Heart left ventricle (tissue), 16 donors: ENCODE measurements at places on chromosomes 7 and 10.

- no peak for DNase-seq
These were observed 374.9 kb upstream of the SEMA3D start for GRCh38 chr7:85561706-85562105.

GRCh38 chr10:94344522-94345122 lies 18.1 kb downstream of the NOC3L start:
- no peak for DNase-seq

GRCh38 chr10:127986531-127987466 lies 79.9 kb downstream of the PTPRE start:
- no peak for DNase-seq

- peak; percentile 69 for DNase-seq
These were observed 65.4 kb downstream of the TACC2 start for GRCh38 chr10:122054048-122055025.

DNA sequence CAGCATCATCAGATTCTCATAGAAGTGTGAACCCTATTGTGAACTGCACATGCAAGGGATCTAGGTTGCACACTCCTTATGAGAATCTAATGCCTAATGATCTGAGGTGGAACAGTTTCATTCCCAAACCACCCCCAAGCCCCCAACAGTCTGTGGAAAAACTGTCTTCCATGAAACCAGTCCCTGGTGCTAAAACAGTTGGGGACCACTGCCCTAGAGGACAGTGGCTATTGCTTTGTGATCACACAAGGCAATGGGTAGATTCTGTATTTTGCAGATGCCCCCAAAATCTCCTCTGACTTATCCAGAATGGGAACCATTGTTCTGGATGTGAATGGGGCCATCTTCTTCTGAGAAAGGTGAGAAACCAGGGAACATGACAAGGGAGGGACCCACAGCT lies 31.1 kb upstream of the HPS1 start:
- no peak for DNase-seq

GRCh38 chr10:64011912-64012714 lies 490.9 kb downstream of the REEP3 start:
- no peak for DNase-seq

DNA sequence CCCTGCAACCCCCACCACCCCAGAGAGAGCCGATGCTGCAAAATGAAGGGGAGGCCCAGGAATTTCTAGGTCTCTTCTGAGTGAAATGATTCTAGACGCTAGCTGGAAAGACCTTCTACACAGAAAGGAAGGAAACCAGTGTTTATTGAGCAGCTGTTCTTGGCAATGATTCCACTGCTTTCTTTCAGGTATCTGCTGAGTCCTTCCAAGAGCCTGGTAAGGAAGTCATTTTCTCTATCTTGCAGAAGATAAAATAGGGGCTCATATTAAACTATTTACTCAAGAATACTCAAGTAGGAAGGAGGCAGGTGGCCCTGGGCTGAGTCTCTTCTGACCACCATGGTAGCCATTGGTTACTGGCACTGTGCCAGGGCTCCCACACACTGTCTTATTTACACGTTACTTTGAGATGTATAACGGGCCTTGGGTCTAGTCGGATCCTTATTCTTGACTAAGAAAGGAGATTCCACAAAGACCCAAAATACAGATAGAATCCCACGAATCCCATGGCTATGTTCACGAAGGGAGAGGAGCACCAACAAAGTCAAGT lies 112.1 kb downstream of the GALNT11 start:
- no peak for DNase-seq

DNA sequence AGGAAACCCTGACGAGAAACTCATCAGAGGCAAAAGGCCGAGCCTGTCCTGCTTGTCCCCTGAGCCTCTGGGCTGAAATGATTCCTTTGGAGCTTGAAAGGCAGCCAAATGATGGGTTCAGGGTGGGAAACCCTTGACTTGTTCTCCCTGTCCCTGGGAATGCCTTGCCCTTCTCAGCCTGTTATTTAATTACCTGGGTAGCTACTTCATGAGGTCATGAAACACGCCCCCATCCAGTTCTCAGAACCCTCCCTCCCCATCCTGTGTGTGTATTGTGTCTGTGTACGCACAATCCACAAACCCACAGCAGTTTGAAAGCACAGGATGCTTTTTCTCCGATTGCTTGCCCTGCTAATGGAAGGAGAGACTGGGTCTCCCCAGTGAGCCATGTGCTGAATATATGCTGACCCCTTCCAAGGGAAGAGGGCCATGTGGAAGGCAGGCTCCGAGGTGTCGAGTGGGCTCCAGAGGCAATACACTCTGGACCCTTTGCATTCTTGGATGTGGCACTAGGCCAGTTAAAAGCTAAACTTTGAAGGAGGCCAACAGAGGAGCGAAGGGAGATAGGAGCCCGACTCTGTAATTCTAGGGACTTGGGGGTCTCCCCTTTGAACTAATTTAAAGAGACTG lies 10.6 kb downstream of the DUSP5 start:
- DNase-seq, result no peak

GRCh38 chr10:33046792-33047191 lies 88.8 kb upstream of the ITGB1 start:
- DNase-seq, result no peak

- no peak for DNase-seq
These were observed 131.1 kb downstream of the WDR37 start for GRCh38 chr10:1187151-1187854.

GRCh38 chr10:369684-370448 lies 234.6 kb downstream of the ZMYND11 start:
- DNase-seq, result no peak

DNA sequence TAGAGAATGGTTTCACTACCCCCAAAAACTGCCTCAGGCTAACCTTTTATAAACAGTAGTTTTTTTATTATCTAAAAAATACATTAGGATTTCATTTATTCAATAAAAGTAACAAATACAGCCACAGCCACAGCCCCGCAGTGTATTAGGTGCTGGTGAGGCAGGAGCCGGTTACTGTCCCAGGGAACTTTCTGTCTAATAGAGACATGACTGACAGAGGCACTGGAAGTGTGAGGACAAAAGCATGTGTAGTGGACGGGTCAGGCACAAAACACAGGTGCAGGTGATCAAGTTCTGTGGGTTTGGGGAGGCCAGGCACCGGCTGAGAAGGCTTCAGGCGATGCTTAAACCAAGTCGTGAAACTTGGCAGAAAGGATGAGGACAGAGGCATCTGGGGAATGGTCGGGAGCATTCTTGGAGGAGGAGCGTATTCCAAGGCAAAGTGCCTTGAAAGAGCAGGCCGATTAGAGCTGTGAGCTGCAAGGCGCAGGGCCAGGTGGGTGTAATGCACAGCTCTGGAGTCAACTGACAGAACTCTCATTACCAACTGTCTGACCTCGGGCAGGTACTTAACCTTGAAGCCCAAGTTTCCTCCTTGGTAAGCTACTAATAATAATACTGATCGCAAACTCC lies 138.2 kb downstream of the USP6NL start:
- no peak for DNase-seq

GRCh38 chr10:70315815-70316214 lies 32.0 kb upstream of the NPFFR1 start:
- DNase-seq, result no peak

DNA sequence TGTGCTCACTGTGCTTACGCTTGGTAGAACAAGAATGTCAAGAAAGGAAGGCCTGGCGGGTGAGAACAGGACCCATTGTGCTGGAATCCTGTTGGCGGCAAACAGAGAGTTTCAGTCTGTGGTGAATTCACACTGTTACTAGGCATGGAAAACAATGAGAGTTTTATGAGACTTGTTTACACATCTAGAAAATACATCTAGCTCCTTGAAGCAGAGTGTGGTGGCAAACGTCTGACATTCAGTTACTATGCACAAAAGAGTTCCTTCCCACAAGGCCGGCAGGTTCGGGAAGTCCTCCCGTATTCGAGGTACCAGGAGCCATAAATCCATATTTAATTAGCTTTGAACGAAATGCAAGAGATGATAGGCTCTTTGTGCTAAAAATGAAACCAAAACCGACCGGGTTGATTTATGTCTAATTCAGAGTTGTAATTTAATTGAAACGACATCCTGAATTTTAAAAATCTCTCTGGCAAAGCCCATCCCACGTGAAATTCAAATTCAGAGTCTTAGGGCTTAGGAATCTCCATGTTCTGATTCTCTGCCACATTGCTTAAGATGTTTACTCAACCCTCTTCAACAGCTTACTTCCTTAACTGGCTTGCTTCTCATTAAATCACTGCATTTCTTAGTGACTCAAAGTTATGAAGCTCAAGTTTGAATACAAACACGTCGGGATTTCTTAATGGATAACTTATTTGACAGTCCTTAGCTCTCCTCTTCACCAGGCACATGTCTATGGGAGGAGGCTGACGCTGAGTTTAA lies 299.9 kb upstream of the PITRM1 start:
- DNase-seq, result no peak

- DNase-seq, result no peak
These were observed 4.8 kb downstream of the FAM204A start for GRCh38 chr10:118337356-118337755.

DNA sequence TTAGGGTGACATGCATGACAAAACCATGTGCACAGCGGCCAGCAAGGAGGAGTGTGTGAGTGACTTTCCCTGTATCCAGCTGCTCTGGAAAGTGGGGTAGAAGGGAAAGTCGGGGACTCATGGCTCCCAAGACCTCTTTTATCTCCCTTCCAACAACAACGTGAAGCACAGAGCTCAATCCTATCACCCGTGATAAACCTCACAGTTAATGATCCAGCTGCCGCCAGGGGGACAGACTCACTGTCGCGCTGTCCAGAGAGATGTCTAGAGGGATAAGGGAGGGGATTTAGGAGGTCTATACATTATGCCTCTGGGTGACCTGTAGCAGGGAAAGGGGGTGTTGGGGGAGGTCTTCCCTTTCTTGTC lies 84.0 kb upstream of the SMNDC1 start:
- no peak for DNase-seq

GRCh38 chr10:112744181-112745096 lies 205.6 kb upstream of the TCF7L2 start:
- DNase-seq, result no peak

GRCh38 chr10:71344993-71345480 lies 26.0 kb downstream of the SLC29A3 start:
- DNase-seq, result no peak

- DNase-seq, result no peak
These were observed 10.1 kb downstream of the PAPOLB start for GRCh38 chr7:4851459-4852422.

GRCh38 chr7:79091661-79092060 lies 361.8 kb downstream of the MAGI2 start:
- DNase-seq, result no peak

- no peak for DNase-seq
These were observed 41.6 kb downstream of the NEBL start for GRCh38 chr10:20855398-20856038.

DNA sequence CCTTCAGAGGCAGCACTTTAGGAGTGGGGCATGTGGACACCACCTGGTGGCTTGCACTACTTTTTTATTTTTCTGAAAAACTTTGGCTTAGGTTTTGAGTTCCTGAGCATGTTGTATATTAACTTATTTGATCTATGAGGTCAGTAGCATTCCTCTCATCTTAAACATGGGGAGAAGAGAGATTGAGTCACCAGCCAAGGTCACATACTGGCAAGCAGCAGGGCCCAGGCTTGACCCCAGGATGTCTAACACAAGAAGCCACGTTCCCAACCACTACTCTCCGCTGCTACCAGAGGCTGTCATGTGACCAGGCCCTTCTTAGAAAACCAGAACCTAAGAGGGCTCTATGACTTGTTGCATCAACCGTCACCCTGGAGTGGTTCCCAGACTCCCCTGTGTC lies 210.3 kb upstream of the GPR26 start:
- no peak for DNase-seq

DNA sequence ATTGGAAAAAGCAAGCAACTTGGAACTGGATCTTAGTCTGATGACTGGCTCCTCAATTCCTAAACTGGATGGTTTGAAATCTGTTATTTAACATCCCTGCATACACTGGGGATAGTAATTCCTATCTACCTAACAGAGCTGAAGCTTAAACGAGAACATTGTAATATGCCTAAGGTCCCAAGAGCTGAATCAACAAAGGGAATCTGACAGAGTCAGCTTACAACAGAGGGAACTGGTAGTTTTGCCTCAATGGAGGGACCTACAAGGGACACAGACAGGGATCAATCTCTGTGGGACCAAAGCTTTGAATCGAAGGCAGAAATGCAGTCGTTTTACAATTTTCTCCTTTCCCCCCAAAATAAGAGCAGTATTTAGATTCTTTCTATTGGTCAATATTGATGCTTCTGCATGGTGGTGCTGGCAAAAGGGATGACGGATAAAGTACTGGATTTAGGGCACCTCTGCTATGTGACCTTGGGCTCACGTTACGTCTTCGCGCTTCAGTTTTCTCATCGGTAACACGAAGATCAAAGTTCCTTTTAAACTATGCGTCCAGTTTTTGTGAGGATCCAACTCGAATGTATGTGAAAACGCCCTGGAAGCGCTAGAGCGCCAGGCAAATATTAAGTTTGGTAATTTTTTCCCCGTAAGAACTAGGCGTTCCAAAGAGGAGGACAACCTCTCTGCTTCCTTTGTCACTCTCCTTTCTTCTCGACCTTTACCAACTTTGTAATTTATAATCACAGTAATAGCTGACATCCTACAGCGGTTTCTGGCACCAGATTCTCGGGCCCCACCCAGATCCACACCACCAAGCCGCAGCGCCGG lies 1.1 kb downstream of the ACTR1A start:
- no peak for DNase-seq

- no peak for DNase-seq
These were observed 188.9 kb downstream of the BICC1 start for GRCh38 chr10:58701405-58702135.

DNA sequence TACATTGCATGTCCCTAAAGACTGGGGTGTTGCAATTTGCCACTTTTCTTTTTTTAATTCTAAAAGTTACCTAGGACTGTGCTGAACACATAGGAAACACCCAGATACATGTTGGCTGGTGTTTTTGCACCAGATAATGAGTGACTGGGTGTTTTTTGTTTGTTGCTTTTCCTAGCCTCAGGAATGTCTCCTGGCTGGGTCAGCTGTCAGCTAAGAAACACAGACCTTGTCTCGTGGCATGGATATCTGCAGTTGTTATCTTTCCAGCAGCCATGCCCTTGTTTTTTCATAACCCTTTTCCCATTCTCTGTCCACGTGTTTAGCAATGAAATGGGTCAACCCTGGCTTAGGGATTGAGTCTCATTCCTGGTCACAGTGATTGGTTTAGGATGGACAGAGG lies 433.9 kb upstream of the ZMIZ1 start:
- DNase-seq, result no peak

DNA sequence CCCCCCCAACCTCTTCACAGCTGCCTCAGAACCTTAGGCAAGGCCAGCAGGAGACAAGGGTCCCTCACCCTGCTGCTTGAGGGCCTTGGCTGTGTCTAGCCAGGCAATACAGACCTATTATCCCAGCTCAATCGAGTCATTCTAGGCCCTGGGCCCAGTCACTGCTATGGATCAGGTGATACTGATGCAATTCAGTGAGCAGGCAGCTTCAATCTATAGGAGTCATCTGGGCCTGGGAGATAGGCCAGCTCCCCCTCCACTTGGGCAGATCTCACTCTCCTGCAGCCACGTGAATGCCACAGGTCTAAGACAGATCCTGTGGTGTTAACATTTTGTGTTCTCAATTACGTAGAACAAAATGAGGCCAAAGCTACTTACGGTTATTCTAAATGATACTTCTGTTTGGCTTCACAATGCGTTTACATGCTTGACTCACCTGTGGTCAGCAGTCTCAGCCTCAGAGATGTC lies 68.0 kb upstream of the LRRC4 start:
- no peak for DNase-seq
